ENCODE measurements at places on chromosomes 3 and 15.

- no peak for DNase-seq
Observed at GRCh38 chr15:56242576-56243162, 1.0 kb downstream of the RFX7 start.

DNA sequence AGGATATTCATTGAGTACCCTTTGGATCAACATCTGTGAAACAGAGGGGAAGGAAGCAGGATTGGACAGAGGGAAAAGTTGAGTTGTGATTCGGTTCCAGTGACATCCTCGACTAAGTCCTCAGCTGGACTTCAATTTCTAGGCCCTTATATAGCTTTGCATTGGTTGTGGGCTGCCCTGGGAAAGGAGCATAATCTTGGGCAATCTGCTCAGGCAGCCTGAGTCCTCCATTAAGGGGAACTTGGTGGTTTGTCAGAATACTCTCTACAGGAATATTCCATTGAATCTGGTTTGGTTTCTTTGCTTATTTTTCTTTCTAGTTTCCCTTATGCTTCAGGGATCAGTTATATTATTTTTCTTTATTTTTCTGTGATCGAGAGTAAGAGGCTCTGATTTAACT, 94.1 kb downstream of the TCF12 start:
- DNase-seq = no peak

- DNase-seq = no peak
Observed at GRCh38 chr3:100041328-100041749, 73.0 kb downstream of the FILIP1L start.

DNA sequence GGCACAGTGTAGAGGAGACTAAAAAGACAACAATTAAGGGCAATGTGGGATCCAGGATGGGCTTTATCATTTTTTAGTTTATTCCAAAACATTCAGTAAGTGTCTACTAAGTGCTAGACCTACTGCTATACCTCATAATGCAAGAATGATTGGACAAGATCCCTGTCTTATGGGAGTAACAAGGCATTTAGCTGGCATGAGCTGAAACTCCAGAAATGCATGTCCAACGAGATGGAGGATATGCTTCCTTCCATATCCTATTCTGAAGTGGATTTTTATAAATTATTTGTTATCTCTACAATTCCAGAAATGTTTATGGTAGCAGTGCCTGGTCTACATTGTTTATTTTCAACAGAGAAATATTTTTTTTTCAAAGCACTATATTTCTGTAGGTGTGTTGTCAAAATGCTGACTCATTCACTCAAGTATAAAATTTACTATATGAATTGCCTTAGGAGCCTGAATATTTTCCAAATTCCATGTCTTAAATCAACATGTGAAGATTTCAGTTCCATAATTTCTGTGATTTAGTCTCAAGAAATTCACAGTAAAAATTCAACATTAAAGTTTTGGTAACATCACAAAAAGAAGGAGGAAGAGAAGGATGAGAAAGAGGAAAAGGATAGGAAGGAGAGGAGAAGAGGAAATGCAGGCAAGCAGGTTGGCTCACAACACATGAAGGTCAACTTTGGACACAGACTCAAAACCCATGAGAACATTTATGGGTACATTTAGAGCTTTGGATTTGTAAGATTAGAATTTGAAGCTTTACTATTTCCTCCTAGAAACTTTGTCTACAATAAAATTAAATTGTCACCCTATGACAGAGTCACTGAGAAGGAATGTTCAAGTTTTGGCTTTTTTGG, 88.6 kb downstream of the P3H2 start:
- no peak for DNase-seq

DNA sequence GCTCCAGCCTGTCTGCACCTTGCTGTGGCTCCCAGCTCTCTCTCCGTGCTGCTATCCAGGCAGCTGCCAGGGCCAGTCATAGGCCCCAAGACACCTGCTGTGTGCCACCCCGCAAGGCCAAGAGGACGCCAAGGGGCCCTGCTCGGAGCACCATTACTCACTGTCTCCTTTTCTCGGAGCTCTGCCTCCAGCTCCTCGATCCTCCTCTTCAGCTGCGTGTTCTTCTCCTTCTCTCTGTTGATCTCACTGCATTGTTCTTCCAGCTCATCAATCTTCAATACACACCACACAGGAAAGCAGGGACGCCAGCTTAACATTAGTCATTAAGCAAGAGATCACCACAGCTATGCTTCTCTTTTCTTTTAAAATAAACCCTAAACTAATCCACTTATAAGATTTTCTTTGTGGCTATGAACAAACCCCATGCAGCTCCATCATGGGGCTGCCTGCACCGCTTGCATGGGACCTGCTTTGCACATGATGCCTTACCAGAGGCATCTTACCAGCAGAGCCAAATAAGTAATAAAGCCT, 42.6 kb downstream of the WHAMM start:
- no peak for DNase-seq

DNA sequence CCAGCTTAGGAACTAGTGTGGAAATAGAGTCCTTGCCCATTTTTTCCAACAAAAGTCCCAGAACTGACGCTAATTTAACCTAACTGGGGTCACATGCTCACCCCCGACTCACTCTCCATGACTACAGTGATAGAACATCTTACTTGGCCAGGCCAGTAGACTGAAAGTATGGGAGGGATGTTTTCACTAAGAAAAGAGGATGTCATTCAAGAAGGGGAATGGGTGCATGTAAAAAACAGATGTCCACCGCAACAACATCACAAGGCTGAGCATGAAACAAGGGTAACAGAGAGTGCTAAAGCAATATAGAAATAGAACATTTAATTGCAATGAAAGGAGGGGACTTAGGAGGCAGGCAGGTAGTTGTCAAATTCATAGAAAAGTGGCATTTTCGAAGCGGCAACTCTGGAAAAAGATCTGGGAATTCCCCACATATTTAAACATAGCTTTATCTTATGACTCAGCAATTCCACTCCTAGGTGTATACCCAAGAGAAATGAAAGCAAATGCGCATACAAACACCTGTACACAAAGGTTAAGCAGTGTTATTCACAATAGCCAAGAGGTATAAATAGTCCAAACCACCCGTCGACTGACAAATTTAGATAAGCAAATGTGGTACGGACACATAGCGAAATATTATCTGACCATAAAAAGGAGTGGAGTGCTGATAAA, 41.1 kb upstream of the UBE2E2 start:
- no peak for DNase-seq
